ENCODE measurements at places on chromosomes 16 and 17.

DNA sequence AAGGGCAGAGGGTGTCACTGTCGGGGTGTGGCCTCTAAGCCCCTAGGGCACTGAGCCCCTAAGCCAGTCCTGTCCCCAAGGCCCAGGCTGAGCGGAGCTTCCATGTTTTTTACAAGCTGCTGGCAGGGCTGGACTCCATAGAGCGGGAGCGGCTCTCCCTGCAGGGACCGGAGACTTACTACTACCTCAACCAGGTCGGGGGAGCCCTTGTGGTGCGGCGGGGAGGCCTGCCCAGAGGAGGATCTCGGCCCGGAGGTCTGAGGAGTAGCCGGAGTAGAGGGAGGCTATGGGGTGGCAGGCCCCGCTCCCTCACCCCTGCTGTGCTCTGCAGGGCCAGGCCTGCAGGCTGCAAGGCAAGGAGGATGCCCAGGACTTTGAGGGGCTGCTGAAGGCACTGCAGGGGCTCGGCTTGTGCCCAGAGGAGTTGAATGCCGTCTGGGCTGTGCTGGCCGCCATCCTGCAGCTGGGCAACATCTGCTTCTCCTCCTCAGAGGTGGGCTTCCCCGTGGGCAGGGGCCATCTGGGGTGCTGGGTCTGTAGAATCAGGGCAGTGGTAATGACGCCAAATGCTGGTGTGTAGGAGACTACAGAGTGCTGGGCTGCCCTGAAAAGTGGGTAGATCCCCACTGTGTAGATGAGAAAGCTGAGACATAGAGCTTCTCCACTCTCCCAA lies 4.9 kb downstream of the MYO15B start:
- no peak for DNase-seq

DNA sequence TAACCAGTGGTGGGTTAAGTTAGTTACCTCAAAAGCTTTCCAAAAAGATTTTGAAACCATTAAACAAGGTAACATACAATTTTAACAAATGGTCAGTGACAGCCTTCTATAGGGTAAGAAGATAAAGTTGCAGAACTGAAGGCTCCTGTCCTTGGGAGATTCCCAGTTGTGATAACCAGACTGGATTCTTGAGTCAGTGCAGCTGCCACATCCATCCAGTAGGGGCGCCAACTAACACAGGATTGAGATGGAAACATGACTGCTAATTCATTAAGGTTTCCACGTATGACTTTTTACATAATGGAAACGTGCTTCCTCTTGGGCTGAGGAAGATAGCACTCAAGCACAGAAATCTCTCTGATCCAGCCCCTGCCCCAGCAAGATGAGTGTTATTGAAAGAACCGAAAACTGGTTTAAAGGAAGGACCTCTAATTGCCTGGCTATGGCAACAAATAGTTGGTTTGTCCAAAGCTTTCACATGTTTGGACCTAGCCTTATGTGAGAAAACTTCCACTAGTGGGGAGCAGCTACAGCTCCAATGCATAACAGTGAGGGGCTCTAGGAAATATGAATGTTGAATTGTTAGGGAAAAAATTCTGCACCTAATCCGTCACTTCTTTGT lies 269.8 kb upstream of the MYOCD start:
- no peak for DNase-seq

GRCh38 chr17:36942019-36942599 lies 4.8 kb downstream of the LHX1 start:
- DNase-seq, result no peak

DNA sequence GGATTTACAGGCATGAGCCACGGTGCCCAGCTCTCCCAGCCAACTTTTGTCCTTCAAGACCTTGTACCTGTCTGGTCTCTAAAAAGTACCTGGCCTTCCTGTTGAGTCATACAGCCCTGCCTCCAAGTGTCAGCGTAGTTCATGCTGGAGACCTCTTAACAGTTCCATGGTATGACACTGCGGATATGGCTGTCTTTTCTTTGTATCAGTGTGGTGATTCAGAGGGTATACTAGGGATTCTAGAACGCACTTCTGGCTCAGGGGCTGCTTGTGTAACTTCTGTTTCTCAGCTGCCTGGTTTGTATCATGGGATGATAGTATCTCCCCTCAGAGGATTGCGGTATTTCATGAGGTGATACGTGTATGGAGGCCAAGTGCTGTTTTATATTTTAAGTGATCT lies 2.0 kb upstream of the TMEM11 start:
- DNase-seq, result no peak

DNA sequence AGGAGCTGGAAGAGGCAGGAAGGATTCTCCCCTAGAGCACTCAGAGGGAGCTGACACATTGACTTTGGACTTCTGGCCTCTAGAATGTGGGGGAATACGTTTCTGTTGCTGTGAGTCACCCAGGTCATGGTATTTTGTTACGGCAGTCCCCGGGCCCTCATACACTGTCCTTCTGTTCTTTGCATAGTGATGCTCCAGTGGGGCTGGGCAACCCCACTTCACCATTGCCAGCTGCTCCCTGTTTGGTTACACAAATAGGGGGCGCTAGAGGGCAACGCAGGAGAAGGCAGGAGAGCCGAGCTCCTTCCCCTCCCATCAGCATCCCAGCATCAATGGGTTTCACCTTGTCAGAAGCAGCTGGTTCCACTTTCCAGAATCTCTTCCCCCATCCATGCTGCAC lies 257.7 kb upstream of the FOXF1 start:
- DNase-seq, result no peak

GRCh38 chr17:31431852-31432658 lies 40.6 kb downstream of the RAB11FIP4 start:
- no peak for DNase-seq

GRCh38 chr16:85673529-85674417 lies 15.0 kb downstream of the GINS2 start:
- no peak for DNase-seq

- no peak for DNase-seq
These were observed 23.9 kb upstream of the DHRS13 start for GRCh38 chr17:28926786-28927185.

- DNase-seq, result no peak
These were observed 24.3 kb downstream of the EPN2 start for GRCh38 chr17:19261426-19261825.

DNA sequence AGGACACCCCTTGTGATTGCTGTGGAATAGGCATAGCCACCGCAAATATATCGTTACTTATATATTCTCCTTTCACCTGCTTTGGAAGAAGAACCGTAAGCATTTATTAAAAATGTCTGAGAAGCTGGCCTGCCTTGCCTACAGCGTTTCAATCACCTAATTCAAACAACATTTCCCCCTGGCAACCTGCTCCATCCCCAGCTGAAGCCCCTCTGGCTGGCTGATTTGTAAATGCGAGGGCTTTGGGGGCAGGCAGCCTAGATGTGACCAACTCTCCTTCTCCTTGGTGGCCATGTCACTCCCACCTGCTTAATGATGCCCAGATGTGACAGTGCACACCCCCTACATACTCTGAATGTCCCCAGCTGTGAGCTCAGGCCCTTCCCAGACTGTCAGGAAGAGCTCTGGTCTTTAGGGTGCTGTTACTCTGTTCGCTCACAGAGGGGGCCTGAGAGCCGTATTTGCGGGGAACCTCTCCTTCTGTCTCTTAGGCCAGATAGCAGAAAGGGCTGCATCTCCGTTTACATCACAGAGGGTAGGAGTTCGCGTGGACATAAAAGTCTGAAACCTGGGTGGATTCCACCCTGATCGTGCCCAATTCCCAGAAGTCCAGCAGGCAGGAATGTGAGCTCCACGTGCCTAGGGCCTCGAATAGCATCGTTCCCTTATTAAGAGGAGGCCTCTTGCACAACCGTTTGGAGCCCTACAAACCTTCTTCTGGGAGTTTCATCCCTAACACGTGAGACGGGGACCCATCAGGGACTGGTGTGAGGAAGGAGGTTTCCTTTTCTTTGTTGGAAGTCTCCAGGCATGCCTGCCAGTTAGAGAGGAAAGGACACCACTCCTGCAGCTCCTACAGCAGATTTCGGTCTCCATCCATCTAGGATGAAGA lies 2.4 kb upstream of the SDK2 start:
- no peak for DNase-seq

DNA sequence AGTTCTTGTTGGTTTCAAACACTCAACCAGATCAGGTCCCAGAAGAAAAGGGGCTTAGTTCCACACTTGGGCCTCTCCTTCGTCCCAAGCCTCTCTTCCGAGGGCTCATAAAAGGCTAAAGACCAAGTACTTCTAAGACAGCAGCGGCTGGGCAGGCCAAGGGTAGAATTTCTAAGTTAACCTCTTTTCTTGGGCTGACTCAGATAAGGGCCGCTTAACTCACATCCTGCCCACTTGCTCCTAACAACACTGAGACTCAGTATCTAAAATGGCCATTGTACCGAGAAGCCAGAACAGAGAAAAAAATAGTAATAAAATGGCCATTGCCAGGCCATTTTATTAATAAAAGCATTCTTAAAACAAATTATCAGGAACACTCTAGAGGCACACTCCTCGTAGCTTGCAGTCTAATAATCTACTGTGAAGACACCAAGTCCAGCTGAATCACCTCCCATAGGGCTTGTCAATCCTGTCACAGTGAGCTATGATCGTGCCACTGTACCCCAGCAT lies 42.1 kb downstream of the RANBP10 start:
- DNase-seq, result no peak

GRCh38 chr16:1870365-1871082 lies 1.4 kb downstream of the MEIOB start:
- DNase-seq, result no peak

DNA sequence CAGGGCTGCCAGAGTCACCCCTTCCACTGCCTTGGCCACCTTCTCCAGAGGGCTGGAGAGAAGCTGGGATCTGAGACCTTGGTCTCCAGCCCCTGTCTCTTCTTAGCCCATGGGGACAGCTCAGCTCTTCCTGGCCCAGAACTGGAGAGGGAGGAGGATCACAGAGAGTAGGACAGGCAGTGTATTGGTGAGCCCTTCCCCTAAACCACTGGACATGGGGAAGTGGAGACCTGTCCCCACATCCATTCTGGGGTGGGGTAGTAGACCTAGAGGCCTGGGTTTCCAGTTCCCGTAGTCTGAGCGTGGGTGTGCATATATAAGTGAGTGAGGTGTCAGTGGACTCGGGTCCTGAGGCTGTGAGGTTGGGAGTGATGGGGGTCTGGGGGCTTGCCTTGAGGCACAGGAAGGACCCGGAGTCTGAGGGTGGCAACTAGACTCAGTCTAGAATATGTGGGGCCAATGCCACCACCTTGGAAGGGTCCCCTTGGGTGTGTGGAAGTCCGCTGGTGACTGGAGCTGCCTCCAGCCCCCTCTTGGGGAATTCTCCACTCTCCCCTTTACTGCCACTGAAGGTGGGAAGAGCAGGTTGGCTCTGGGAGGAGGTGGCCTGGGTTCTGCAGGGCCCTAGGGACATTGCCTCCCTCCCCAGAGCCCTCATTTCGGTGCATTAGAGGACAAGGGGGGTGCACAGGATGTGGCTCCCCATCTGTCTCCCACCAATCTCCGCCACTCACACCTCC lies 19.9 kb downstream of the GJD3 start:
- DNase-seq, result no peak

GRCh38 chr17:40821536-40821935 lies 878 bp downstream of the KRT10 start:
- DNase-seq, result no peak

- no peak for DNase-seq
These were observed 365.7 kb upstream of the PMFBP1 start for GRCh38 chr16:72537664-72538063.

DNA sequence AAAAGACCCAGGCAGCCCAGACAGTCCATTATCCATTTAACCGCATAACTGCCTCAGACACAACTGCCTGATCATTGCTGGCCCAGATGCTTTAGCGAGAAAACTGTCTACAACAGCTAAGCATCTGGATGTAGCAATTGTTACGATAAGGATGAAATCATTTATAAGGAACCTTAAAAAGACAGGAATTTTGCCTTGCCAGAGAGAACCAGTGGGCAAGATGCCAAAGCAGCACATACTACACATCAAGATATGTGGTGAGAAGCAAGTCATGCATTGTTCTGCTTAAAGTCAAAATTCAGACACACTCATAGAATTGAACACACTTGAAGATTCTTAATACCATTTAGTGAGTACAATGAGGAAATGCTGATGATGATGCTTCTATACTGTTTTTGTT lies 1525.3 kb downstream of the CDH8 start:
- no peak for DNase-seq

GRCh38 chr17:51298508-51299371 lies 38.4 kb downstream of the UTP18 start:
- DNase-seq, result no peak

DNA sequence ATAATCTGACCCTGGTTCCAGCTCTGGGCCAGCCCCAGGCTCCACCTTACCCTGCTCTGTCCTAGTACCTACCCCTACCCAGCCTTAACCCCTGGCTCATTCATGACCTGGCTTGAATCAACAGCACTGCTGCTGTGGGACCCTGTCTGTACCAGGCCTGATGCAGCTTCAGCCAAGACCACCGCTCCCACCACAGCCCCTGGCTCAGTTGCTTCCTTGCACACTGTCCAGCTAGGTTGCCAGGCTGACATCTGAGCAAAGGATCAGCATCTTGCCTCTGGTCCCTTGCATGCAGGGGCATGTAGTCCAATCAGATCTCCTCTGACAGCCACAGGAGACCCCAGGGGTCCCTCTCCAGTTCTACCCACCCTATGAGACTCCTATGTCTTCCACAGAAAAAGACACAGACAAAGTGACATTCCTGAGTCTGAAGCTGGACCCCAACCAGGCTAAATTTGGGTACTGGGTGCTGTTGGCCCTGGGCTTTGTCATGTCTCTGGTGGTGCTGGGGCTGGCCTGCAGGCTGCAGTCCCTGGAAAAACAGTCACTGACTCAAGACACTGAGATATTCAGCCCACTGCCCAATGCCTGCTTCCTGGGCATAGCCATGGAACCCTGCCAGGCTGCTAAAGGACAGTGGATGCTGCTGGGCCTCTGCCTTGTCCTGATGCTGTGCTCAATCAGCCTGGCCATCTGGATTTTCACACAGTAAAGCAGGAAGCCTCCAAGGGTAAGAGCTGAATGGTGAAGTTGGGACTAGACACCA lies 3.9 kb upstream of the KCNH6 start:
- DNase-seq, result no peak

DNA sequence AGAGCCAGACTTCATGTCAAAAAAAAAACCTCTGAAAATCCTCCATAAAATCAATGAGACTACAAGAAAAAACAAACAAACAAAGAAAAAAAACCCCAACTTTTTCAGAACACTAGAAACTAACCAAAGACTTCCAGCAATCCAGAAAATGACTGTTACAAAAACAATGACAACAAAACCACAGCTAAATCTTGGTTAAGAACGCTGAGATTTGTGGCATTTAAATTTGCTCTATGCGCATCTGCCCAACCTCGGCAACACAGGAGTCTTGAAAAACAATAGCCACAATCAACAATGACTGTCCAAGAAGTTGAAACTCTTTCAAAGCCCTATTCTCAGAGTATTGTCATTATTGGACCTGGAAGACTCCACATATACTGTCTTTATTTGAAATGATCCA lies 402.4 kb downstream of the ZFHX3 start:
- no peak for DNase-seq

GRCh38 chr17:927611-928461 lies 51.7 kb downstream of the NXN start:
- DNase-seq, result no peak
